ENCODE measurements at places on chromosomes 6 and 20. TPM values are rescaled to one million over a fixed set of nuclear protein-coding genes. Genes with fewer than 3 reads are reported as not detected.

Gene ARFGEF3
- 0.61 TPM for total RNA-seq

Gene CSTF1
- 58.2 TPM for total RNA-seq

Gene ADA
- total RNA-seq = 19.3 TPM

Gene PAX1
- total RNA-seq = 0.09 TPM

Gene TBX18
- 14.6 TPM for total RNA-seq

Gene BPIFB4
- not detected for total RNA-seq

Gene HLA-DOB
- 2.0 TPM for total RNA-seq

Gene TMC2
- not detected for total RNA-seq

Gene WDR27
- total RNA-seq = 89.1 TPM

Gene CFB
- total RNA-seq = not detected

Gene CCR6
- total RNA-seq = not detected

Gene ENPP3
- 0.45 TPM for total RNA-seq

Gene KCNK15
- not detected for total RNA-seq

Gene JAG1
- total RNA-seq = 42.9 TPM

Gene DEF6
- total RNA-seq = 0.37 TPM

Gene SEL1L2
- total RNA-seq = not detected

Gene TPX2
- total RNA-seq = 187 TPM

Gene SLC52A3
- not detected for total RNA-seq

Gene SNAP25
- 5.8 TPM for total RNA-seq

Gene MYCT1
- total RNA-seq = not detected

Gene RAET1E
- 3.2 TPM for total RNA-seq

Gene MUCL3
- total RNA-seq = not detected

Gene IRAK1BP1
- total RNA-seq = 6.2 TPM

Gene FAM83C
- not detected for total RNA-seq

Gene PGC
- not detected for total RNA-seq

Gene GPLD1
- total RNA-seq = 0.63 TPM

Gene IDH3B
- total RNA-seq = 146 TPM

Gene TINAG
- total RNA-seq = not detected

Gene C6orf15
- not detected for total RNA-seq

Gene FGD2
- total RNA-seq = not detected

Gene CDSN
- not detected for total RNA-seq

Gene RWDD2A
- 3.6 TPM for total RNA-seq

Gene FAXC
- 7.8 TPM for total RNA-seq

Gene SFTA2
- not detected for total RNA-seq

Gene PRRT1
- total RNA-seq = 4.7 TPM

Gene VWA7
- 2.7 TPM for total RNA-seq

Measured in A673 (cell line).